ENCODE measurements at places on chromosomes 4 and X.

GRCh38 chr4:26015906-26016305 lies 101.9 kb downstream of the SMIM20 start:
- DNase-seq = no peak

DNA sequence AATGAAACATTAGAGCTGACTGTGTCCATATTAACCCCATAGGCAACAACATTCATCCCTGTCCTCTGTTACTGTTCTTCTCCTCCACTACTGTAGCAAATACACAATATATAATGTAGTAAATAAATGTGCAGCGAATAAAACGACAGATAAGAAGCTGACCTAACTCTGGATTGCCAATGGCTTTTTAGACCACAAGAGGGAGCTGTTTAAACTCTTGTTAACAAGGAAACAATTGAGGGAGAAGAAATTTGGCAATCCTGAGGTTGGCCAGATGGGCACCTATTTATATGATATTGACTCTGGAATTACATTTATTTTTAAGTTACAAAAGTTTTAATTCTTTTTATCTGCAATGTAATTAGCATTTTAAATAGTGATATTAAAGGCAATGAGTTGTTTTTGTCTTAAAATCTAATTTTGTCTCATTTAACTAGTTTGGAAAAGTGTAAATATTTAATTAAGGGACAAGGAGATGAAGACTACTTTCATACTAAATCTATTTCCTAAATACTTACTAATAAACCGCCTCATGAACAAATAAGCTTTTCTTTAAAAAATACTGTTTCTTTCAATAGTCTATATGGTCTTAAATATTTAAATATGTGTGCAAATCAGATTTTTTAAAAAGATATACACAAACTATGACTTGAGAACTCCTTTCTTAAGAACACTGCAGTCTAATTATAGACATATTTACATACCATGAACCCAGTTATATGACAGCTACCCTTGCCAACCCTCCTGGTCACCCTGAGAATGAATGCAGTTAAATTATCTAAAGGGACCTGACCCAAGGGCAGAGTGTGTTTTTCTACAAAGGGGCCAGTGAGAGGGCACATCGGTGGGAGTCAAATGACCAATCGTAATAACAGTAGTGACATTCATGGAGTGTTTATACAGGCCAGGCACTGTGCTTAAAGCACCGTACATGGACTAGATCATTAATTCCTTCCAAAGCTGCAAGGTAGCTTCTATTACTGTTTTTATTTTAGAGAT lies 52.9 kb upstream of the HPF1 start:
- peak; percentile 36 for DNase-seq

DNA sequence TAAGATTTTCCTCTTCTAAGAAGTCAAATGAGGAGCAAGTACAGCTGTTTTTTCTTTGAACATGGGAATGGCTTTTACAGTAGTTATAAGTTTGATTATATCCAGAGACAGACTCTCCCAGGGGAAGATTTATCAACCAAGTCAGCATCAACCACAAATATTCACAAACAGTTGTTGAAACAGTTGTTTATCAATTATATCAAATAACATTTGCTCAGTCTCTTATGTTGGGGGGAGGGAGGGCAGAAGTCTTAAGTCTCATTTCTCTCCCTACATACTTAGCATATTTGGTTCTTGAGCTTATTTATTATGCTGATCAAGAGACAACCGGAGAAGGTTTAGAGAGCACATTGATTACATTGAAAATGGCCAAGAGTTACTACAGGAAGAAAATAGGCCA lies 110.1 kb downstream of the FBXO8 start:
- DNase-seq = no peak

DNA sequence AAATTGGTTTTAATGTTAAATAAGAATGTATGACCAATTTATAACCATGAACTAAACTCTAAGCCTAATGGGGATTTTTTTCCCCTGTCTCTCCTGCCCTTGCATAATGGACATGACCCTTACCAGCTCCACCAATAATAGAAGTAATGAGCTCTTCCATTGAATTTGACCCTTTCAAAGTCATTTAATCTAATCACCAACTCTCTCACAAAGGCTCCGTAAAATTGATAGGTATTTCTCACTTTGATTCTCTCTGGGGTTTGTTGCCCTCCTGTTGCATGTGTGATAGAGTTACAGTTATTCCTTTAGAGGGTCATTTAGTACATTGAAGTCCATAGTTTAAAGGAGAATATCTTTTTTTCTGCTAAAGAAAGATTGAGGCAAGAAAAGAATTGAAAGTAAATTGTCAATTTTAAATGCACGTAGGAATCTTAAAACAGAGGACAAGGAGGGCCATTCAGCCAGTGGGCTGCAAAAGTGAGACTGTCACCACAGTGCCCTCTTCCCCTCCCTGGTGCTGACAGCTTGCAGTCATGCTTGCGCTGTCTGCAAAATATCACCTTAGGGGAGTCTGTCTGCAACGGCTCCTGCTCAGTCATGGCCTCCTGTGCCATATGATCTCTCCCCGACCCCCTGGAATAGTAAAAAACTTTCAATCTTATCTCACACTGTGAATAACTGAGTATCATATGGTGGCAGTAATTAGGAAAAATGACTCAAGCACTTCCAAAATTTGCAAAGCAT lies 307.5 kb upstream of the GNPDA2 start:
- no peak for DNase-seq

- DNase-seq = no peak
These were observed 14.6 kb downstream of the PFKFB1 start for GRCh38 chrX:54979432-54979831.

GRCh38 chr4:110058677-110059076 lies 139.7 kb downstream of the ELOVL6 start:
- DNase-seq = no peak

DNA sequence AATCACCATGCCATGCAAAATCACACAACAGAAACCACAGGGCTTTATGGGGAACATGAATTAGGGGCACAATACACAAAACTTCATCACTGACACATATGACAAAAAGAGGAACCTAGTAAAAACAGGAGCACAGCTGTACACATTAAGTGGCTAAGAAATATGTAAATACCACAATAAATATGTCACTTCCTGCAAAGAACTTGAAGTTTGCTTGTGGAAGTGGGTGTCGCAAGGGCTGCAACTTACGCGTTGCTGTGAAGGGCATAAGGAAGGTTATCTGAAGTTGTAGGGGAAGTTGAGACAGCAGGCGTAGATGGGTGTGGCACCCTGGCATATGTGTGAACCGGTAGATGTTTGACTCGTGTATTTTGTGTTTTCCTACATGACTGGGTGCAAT lies 42.4 kb downstream of the CLCN4 start:
- DNase-seq = no peak

GRCh38 chrX:74063426-74064155 lies 240.4 kb upstream of the ZCCHC13 start:
- no peak for DNase-seq

- no peak for DNase-seq
These were observed 33.9 kb downstream of the WDR1 start for GRCh38 chr4:10082459-10083272.

GRCh38 chrX:38860106-38861013 lies 59.1 kb downstream of the MID1IP1 start:
- no peak for DNase-seq

DNA sequence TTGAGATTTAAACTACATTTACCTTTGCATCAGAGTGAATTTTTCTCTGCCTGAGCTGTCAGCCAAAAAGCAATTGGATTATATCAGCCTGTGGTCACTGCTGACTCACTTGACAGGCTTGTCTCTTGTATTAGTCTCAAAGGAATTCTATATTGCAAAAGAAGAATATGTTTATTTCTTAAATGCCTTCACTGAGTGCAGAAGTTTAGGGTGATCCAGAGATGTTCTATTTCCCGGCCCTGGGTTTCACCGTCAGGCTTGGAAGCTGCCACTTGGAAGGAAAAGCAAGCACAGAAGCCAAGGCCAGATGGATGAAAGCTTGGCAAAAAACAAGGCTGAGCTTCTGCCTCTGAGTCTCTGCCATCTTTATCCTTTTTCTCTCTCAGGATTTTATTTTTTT lies 80.9 kb downstream of the FAM114A1 start:
- DNase-seq = no peak

DNA sequence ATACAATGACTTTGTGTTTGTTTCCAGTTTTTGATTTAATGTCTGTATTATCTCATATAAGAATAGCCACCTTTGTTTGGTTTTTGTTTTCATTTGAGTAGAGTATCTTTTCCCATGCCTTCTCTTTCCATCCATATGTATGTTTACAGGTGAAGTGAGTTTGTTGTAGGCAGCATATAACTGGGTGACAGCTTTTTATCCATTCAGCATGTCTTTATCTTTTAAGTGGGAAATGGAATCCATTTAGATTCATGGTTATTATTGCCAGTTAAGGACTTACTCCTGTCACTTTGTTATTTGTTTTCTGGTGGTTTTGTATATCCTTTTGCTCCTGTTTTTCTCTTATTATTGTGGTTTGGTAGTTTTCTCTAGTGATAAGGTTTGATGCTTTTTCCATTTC lies 34.3 kb downstream of the SCLT1 start:
- no peak for DNase-seq

DNA sequence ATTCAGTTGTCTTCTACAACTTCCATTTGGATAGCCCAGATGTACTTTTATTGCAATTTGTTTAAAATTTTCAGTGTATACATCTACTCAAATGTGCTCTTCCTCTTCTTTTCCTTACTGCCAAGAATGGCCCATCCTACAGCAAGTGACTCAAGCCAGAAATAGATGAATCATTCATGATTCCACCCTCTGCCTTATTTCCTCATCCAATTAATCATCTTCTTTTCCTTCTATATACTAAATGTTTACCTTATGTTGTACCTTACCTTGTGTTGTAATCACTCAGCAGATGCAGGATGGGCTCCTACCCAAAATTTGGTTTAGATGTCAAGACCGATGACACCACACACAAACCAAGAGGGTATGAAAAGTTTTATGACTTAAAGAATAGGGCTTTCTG lies 437.8 kb downstream of the GRXCR1 start:
- no peak for DNase-seq

DNA sequence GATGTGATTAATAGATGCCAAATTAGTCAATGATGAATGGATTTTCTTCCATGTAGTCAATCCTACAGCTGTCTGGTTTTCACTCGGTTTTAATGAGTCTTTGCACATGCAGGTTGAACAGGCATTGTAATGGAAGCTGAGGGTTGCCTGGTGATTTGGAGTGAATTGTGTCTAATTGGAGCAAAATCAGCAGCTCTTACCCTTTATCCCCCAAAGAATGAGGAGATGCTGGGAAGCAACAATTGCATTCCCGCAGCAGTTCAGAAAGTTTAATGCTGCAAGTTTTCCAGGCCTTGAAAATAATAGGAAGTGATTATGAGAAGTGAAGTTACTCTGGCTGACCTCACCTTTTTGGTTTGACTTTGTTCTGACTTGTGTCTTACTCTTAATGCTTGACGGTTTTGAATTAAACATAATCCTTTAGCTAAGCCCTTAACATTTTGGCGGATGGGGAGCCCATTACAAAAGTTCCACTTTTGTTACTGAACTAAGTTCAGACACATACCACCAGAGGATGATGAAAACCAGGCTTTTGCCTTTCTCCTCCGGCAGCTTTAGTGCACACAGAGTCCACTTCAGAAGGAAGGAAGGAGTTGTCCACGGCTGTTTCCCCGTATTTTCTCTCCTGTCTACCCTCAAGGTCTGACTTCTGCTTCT lies 78.8 kb upstream of the TBC1D9 start:
- no peak for DNase-seq

- no peak for DNase-seq
These were observed 142.9 kb downstream of the PCDH7 start for GRCh38 chr4:30863021-30863420.

DNA sequence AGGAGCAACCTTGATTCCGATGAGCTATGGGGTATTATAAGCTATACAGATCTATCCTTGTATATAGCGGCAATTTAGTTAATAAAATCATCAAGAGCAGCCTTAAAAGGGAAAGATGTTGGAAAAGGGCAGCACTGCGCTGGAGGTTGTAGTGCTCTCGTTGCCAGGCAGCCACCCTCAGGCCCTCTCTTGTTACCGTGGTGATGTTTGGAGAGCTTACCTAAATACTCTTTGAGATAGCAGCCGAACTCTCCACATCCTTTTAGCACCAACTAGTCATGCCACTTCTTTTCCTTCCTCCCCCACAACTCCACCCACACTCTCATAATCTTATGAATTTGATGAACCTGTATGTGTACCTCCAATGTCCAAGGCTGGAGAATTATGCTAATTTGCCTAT lies 3.8 kb upstream of the RADX start:
- no peak for DNase-seq

- DNase-seq = no peak
These were observed 84.8 kb upstream of the ZFP42 start for GRCh38 chr4:187910741-187911140.

DNA sequence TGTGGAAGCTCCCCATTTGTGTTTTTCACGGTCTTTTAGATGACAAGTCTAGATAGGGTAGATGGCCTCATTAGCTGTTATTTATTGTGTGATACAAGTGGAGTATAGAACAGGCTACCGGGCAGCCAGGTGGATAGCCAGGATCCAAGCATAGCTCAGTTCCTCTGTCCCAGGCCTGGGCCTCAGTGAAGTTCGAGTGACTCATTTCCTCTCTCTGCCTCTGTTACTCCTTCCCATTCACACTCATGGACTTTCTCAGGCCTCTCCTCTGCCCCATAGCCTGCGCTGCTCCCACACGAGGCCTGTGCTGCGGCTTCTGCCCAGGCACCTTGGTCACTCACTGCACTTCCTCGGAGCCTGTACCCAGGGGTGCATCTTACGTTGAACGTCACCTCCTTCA lies 54.5 kb downstream of the TENM3 start:
- DNase-seq = no peak

DNA sequence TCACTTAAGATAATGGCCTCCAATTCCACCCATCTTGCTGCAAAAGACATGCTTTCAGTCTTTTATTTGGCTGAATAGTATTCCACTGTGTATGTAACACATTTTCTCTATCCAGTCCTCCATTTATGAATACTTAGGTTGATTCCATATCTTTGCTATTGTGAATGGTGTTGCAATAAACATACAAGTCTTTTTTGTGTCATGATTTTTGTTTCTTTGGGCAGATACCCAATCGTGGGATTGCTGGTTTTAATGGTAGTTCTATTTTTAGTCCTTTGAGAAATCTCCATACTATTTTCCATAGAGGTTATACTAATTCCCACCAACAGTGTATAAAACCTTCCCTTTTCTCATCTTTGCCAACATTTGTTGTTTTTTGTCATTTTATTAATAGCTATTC lies 180.9 kb downstream of the SMIM20 start:
- no peak for DNase-seq

- DNase-seq = no peak
These were observed at the start of gene KCNIP4 for GRCh38 chr4:21948347-21949072. KCNIP4 (minus strand) TSS chr4:21948772.

GRCh38 chr4:84691170-84691691 lies 108.3 kb downstream of the CDS1 start:
- DNase-seq = no peak

DNA sequence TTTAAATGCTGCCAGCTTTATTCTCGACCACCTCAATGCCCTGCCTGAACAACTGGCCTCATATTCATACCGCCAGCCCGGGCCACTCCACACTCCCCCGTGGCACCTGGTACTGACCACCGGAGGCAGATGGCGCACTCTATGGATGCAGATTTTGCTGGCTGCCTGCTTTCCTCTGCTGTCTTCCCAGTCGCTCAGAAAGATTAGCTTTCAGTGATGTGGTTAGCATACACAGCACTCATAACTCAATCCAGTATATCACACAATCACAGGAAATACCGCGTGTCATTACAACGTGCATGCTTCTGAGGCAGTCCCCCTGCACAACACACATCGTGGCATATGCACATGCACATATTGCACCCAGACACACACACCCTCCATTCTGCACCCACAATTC lies 147.2 kb upstream of the BCOR start:
- DNase-seq = no peak

All from GDM1 (cell line).